ENCODE measurements at places on chromosomes 5 and 9.

GRCh38 chr9:1013021-1013420 is 36.6 kb downstream of the DMRT3 start:
- DNase-seq, result no peak

DNA sequence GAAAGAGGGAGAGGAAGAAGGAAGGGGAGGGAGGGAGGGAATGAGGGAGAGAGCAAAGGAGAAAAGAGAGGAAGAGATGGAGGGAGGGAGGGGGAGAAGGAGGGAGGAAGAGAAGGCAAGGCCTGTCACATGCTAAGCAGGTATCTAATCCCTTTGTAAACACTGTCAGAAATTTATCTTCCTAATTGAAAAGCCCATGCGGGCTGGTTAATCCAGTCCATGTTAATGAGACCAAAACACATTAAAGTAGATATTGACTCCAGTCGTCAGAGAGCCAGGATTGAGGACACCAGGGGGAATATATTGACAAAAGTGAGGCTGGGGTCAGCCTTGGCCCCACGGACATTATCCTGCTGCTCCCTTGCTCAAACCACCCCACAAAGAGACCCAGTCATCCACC is 37.4 kb upstream of the ALDH1B1 start:
- no peak for DNase-seq

DNA sequence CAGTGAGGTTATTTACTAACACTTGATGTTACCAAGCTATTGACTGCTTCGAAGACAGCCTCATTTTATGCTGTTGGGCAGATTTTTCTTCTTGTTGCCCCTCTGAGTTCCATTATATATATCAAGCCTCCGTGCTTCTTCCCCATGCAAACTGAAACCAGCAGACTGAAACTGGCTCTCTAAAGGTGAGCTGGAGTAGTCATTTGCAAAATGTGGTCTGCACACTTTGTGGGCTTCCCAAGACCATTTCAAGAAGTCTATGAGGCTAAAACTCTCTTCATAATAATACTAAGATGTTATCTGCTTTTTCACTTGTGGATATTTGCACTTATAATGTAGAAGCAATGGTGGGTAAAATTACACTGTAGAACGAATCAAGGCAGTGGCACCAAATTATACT is 13.9 kb downstream of the SLC36A1 start:
- DNase-seq, result no peak

DNA sequence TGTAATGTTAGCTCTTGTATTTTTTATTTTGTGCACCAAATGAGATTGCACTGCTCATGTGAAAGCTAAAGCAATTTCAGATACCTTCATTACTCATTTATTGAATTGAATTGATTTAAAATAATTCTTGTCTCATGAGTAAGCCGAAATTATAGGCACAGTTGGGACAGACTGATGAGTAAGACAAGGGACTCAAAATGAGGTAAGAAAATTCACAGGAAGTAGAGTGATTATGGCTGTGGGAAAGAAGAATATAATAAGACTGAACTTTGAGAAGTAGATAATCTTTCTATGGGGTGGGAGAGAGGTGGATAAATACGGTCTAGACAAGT is 51.1 kb downstream of the NUDT12 start:
- peak; percentile 41 for DNase-seq

- no peak for DNase-seq
These were observed 29.1 kb upstream of the CEP72 start for GRCh38 chr5:582936-583635.

DNA sequence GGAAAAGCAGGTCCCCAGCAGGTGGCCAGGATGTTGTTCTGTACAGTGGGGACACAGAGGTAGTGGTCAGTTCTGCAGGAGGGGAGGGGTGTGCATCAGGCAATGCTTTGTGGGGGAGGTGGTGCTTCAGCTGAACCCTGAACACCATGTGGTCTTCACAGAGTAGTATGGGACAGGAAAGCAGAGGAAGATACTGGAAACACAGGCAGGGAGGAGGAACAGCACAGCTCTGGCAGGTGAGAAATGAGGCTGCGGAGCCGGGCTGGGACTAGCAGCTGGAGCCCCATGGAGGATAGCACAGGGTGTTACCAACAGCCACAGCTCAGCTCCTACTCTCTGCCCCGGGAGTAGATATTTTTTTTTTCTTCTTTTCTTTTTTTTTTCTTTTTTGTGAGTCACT is 161.5 kb downstream of the ENTREP1 start:
- DNase-seq, result no peak

DNA sequence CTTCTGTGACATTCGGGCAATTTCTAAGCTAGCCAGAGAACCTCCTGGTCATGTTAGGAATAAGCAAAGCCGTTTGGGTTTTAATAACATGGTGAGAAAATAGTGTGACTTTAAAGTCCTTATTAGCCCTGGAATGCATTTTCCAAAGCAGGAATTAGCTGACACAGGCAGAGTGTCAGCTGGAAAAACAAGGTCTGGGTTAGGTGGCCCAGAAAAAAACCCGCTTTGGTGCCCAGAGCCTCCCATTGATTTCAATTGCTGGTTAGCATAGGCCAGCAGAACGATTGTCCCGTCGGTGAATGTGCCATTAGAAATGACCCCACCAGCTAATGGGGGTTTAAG is 62.1 kb upstream of the CPEB4 start:
- DNase-seq, result no peak

DNA sequence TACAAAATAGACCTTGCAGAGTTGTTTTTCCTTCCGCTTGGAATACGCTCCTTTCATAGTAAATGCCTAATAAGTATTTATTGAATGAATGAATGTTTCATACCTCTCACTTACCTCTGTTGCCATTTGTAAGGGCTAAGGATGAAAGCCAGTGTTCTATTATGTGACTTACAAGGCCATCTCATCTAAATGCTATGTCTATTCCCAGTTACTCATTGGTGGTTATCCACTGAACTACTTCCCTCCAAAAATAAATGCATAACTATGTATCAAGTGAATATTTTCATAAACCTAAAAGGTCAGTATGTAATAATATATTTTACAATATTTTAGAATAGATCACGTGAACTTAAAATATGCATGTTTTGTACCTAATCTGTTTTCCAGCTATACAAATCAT is 670.5 kb upstream of the RGMB start:
- no peak for DNase-seq

DNA sequence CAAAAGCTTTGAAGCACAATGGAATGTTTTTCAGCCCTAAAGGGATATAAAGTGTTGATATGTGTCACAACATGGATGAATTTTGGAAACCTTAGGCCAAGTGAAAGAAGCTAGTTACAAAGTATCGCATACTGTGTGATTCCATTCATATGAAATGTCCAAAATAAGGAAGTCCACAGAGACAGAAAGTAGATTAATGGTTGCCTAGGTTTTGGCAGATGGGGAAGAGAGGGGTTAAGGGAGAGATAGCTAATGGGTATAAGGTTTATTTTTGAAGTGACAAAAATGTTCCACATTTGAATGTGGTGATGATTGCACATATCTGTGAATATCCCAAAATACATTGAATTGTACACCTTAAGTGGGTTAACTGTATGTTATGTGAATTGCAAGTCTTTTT is 57.5 kb upstream of the MCCC2 start:
- no peak for DNase-seq

DNA sequence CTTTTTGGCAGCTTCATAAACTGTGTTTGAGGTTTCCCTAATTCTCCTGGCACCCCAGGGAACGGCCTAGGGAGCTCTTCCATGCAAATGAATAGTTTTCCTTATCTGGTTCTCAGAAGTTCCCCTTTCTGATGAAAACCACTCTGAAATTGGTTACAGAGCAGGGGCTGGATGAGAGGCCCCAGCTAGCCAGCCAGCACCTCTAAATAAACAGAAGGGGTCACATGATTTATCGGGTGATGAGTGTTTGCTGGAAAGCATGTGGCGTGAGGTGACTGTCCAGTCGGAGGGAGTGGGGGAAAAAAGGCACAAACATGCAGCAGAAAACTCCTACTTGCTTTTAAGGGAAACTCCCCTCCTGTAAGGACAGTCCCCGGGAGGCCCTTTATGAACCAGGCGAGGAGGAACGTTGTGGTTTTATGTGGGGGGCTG is 261.2 kb upstream of the ANKRD55 start:
- DNase-seq, result peak; percentile 16

GRCh38 chr9:114902786-114903524 is 27.4 kb downstream of the TNFSF8 start:
- DNase-seq, result peak; percentile 51

DNA sequence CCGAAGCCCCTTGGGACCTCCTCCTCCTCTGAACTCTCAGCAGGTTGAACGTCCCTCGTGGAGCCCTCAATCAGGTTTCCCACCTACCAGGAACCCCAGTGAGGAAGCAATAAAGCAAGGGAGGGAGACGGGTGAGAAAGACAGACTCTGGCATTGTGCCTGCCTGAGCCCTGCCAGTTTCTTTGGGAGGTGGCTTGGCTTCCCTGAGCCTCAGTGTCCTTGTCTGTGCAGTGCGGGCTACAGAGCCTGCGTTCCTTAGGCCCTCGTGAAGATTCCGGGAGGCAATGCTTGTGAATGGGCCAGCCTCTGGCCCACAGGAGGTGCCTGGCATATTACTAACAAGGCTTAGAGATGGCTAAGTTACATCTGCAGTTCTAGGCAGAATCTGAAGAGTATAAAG is 11.9 kb downstream of the GTF3C5 start:
- DNase-seq, result no peak

- no peak for DNase-seq
These were observed 165.1 kb upstream of the TLX3 start for GRCh38 chr5:171143926-171144325.

DNA sequence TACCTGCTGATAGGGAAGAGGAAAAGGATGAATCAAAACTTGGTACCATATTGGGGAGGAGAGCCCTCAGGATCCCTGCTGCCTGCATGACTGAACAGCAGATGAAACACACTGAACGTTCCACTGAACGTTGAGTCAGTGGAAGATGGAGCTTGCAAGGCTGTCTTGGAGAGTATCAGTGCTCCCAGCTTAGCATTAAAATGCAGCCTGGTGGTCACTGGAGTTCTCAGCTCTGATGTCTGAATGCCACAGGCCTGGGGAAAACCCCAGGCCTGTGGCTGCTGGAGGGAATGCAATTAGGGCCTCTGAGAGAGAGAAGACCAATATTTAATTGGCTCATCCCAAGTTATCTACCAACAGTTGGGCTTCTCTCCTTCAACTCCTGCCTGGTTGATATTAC is 54.5 kb downstream of the PDE4D start:
- DNase-seq, result peak; percentile 20

DNA sequence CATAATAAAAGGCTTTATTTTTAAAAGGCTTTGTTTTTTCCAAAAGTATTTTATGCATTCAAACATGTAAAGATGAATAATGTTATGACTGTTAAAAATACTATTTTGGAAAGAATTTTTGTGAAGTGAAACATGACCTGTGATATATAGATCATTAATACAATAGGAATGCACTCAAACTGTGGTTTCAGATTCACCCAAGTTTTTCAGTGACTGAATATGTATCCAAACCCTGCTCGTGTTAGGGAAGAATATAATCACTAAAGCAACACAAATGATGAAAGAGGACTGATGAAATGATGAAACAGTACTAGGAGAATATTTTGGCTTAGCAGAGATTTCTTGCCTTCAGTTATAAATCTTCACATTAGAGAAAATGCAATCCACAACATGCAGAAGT is 278.0 kb downstream of the ADAMTS6 start:
- DNase-seq, result peak; percentile 92

GRCh38 chr5:151028717-151029116 is 8.3 kb downstream of the GPX3 start:
- no peak for DNase-seq

GRCh38 chr5:82352146-82352791 is 74.1 kb upstream of the RPS23 start:
- no peak for DNase-seq

GRCh38 chr9:92265154-92265553 is 28.3 kb downstream of the IARS1 start:
- DNase-seq, result peak; percentile 15

DNA sequence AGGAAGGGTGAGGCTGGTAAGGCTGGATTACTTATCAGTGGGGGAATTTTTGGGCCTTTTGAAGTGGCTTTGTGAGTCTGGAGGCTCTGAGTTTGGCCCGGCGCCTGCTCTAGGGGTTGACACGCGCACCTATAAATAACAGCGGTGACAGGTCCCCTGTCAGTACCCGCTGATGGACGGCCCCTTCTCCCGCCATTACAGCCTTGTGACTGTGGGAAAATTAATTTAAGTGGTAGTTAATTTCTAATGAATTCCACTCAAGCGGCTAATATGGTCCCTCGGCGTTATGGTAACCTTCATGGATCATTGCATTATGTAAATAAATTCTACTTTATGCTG is 16.5 kb downstream of the MRPL36 start:
- no peak for DNase-seq

GRCh38 chr5:106399391-106399790 is 1271.3 kb downstream of the EFNA5 start:
- DNase-seq, result peak; percentile 87

DNA sequence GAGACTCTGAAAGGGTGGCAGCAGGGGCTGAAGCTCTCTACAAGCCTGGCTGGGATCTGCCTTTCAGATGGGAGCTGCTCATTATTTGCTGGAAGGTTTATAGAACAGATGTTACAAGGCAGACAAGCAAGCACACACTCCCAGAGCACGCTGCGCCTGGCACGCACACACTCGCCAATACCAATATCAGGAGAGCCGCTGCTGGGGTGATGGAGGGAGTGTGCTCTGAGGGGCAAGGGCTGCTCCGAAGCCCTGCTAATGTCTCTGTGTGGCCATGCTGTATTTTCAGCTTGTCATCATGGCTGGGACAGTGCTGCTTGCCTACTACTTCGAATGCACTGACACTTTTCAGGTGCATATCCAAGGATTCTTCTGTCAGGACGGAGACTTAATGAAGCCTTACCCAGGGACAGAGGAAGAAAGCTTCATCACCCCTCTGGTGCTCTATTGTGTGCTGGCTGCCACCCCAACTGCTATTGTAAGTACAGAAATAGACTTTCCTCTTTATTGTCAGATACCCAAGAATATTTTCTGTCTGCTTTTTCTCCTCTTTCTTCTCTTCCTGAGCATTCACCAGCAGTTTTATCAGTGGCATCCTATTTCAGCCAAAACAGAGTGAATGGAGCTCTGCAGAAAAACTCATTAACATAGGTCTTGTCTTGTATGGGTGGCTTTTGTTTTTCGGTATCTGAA is 115.1 kb downstream of the BAAT start:
- DNase-seq, result no peak

GRCh38 chr5:68141494-68141893 is 74.1 kb upstream of the PIK3R1 start:
- peak; percentile 81 for DNase-seq

DNA sequence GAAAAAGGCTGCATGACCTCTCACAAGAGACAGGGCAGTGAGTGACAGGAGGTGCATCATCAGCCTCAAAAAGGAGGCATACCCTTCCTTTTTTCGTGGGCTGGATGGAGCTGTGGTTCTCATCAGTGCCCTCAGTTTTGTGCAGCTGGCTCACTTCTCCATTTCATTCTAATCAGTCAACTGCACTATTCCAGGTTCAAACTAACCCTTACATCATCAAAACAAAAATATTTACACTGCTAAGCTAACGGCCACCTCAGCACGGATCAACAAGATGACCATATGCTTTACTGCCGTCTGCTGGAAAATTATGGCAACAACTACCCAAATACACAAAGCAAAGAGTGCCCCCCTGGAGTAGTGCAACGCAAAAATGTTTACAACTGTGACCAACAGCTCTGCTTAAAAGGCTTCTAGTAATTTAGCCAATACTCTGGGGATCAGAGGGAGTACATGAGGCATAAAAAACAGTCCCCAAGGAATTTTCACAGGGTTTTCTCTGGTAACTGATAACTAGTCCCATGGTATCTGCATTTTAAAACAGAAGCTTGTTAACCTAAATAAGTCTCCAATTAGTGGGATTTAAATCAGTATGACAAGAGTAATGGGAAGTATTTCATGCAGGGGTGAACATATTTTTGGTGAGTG is 10.8 kb downstream of the KCNV2 start:
- peak; percentile 88 for DNase-seq

GRCh38 chr9:25678147-25678666 is at the start of gene TUSC1:
TUSC1 (minus strand) TSS chr9:25678444; CDS start chr9:25678312, 132 bp downstream.
- peak; percentile 63 for DNase-seq
